ENCODE measurements at places on chromosomes 6 and 20.

GRCh38 chr6:33996120-33996475 is 149.8 kb downstream of the GRM4 start:
- no peak for DNase-seq

DNA sequence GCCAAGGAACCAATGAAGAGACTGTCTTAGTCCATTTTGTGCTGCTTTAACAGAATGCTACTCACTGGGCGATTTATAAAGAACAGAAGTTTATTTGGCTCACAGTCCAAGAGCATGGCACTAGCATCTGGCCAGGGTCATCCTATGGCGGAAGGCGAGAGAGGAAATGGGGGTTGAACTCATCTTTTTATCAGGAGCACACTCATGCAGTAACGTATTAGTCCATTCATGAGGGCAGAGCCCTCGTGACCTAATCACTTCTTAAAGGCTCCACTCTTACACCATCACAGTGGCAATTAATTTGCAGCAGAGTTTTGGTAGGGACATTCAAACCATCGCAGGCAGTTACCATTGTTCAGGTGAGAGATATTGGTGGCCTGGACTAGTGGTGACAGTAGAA is 8.5 kb downstream of the ARFGEF2 start:
- no peak for DNase-seq

- no peak for DNase-seq
These were observed 30.9 kb upstream of the TGM6 start for GRCh38 chr20:2349801-2350200.

GRCh38 chr6:92777146-92777740 is 642.1 kb downstream of the EPHA7 start:
- DNase-seq: no peak

DNA sequence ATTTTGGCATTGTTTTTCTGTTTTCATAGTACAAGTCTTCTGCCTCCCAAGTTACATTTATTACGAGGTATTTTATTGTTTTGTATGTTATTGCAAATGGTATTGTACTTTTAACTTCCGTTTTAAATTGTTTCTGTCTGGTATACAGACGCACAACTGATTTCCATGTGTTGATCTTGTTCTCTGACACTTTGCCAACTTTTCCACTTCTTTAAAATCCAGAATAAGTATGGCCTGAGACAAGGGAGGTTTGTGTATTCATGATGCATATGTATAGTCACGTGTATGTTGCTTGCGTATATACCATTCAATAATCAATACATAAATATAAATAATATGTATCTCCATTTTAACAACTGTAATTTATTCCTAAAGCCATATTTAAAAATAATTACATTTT is 41.2 kb downstream of the THBS2 start:
- no peak for DNase-seq
